ENCODE measurements at places on chromosomes 7 and 10. TPM values are rescaled to one million over a fixed set of nuclear protein-coding genes. Genes with fewer than 3 reads are reported as not detected.

The ZSCAN25 gene
- total RNA-seq = 26.9 TPM

The METTL2B gene
- 24.4 TPM for total RNA-seq

DNA sequence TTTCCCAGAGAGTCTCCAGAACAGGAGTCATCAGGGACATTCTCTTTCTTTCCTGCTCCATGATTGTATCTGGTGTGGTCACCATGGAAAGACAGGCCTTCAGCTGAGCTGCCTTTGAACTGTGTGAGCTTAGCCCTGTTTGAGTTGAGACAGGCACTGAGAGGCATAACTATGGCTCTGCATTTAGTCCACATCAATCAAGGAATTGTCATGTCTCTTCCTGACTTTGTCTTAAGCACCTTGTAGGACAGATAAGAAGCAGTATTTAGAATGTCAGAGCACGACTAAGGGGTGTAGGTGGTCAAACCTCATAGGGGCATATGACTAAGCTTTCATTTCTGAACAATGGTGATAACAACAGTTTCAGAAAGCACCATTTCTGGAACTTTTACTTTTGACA lies 53.5 kb downstream of the EPDR1 start:
- DNase-seq = no peak

The TBXAS1 gene
- 6.6 TPM for total RNA-seq

The NKX2-3 gene
- not detected for total RNA-seq

The SEMA3D gene
- 68.6 TPM for total RNA-seq

- DNase-seq = no peak
Measured at GRCh38 chr7:84624927-84625326, 430.3 kb upstream of the SEMA3A start.

DNA sequence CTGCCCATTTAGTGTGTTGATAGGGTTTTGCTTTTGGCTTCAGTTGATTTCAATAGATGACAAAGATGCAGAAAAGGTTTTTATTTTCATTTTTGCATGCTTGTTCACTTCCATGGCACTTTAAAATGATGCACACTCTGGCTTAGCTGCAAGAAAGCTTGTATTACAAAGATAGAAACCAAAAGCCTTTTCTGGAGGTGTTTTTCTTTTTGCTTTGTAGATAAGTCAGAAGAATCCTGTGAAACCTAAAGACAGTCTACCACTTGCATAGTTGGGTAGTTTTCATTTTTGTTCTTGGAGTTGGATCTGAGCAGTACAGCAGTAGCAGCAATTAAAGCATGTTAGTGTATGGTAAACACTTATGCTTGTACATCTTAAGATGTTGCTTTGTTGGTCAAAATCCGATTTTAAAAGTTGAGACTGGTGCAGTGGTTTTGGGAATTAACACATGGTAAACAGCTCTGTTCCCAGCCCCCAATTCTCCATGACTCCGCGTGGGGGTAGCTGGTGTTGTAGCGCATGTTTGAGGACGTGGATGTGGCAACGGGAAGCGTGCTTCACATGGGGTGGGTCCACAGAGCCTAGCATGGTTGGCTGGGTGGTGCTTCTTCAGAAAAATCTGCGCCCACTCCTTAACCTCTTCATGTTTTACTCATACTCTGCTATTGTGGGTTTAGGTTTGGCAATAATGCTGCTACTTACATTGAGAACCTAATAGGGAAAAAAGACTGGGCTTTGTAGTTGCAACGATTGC lies 19.8 kb downstream of the CCNY start:
- no peak for DNase-seq

DNA sequence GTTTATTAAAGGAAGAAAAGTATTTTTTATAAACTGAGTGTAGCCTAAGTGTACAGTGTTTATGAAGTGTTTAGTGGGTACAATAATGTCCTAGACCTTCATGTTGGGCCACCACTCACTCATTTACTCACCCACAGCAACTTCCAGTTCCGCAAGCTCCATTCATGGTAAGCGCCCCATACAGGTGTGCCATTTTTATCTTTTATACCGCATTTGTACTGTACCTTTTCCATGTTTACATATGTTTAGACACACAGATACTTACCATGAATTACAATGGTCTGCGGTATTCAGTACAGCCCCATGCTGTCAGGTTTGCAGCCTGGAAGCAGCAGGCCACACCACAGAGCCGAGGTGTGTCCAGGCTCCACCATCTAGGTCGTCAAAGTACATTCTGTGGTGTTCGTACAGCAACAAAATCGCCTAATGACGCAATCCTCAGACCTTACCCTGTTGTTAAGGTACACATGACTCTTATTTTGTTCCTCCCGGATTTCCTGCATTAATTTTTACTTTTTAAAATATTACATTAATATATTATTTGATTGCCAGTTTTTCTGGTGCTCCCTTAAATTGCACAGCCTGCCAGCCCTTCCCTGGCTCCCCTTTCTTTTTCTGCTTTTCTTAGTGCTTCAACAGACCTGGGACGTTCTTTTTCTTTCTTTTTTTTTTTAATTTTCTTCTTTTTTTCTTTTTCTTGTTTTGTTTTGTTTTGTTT lies 881 bp upstream of the SSBP1 start:
- no peak for DNase-seq

- DNase-seq = no peak
Measured at GRCh38 chr7:19020711-19021110, 96.7 kb downstream of the TWIST1 start.

DNA sequence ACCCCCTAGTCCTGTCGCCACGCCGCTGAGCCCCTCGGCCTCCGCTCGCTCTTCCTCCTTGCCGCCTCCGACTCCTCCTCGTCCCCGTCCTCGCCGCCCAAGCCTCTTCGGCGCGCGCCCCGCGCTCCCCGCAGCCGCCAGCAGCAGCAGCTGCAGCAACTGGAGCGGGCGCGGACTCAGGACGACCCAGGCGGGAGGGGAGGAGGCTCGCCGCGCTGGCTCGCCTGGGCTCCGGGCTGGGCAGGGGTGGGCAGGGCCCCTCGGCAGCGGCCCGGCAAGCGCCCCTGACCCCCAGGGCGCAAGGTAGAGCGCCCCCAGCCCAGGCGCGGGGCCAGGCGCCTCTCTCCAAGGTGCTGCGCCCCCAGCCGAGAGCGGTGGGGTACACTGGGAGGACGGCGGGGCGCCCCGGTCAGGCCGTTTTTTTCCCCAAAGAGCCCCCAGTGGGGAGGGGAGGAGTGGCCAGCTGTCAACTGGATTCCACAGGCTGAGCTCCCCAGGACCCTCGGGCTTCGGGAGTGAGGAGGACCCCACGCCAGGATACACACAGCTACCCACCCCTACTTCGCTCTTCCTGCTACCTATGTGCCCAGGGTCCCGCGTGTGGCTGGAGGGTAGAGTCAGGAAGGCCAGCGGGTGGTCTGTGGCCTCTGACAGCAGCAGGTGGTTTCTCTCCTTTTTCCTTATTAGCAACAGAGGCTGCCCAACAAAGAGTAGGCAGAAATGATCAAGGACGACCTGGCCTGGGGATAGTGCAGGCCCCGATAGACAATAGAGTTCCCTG lies 903 bp upstream of the KCNMA1 start:
- DNase-seq = peak; percentile 34

The OGA gene
- 145 TPM for total RNA-seq

GRCh38 chr7:4009211-4010060 lies 672.7 kb upstream of the FOXK1 start:
- DNase-seq = no peak

DNA sequence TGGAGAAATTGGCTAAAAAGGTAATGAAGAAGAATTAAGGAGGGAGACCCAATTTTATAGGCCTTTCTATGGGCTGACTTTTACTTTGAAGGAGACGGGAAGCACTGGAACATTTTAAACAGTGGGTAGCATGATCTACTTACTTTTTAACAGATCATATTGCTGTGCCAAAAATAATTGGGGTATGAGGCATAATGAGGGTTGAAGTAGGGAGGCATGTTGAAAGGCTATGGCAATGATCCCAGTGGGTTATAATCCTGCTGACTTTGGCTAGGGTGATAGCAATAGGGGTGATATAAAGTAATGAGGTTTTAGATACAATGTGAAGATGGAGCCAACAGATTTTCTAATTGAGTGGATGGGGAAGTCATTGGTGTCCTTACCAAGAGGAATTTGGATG lies 73.2 kb downstream of the GPR37 start:
- DNase-seq = no peak

DNA sequence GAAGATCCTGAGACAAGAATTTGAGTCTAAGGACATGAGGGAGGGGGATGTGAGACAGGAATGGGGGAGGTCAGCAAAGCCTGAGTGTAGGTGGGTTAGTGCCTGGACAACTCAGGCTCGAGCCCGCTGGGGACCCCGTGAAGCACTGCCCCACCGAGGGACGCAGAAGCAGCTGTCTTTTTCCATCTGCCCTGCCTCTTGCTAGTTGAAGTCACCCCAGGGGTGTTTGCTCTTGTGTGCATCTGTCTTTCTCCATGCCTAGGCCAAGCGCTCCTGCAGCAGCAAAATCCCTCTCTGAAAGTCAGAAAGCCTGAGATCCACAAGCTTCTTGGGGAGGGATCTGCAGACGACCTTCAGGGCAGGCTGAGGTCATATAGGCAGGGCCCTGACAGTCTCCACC lies 79.0 kb upstream of the CELF2 start:
- DNase-seq = no peak

GRCh38 chr10:95756041-95756761 lies at the start of gene ENTPD1:
TSS of gene ENTPD1 (plus strand) at chr10:95756163. CDS start at chr10:95756240, 77 bp downstream.
- DNase-seq = no peak

The HYAL4 gene
- total RNA-seq = not detected
